ENCODE measurements at places on chromosomes 7 and 10.

DNA sequence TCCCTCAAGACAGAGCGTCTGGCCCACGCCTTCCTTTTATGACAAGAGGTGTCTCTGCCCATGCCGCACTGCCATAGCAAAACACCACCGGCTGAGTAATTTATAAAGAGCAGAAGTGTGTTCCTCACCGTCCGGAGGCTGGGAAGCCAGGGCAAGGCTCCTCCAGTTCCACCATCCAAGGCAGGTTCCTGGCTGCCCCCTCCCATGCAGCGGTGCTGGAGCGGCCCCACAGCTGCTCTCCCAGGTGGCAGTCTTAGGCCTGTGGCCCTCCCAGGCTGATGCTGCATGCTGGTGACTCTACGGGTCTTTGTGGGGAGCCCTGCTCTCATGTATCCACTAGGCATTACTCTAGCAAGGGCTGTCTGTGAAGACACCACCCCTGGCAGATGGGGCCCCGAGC, 113.1 kb downstream of the TCERG1L start:
- ATAC-seq, result no peak

- ATAC-seq, result no peak
Measured at GRCh38 chr7:35253460-35253709, 515 bp downstream of the TBX20 start.

DNA sequence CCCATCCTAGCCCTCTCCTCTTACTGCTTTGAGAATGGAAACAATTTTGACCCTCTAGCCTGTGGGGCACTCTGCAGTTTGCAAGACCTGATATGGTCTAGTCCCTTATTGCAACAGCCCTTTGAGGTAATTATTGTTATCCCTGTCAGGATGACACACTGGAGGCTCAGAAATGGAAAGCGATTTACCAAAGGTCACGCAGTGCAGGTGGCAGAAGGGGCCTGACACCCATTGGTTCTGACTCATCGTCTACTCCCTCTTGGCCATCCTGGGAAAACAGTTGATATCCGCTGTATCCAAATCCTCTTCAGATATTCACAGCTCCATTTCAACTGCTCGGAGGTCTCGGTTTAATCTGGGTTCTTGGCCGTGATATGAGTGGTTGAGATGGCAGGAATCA, 44.7 kb upstream of the AQP1 start:
- ATAC-seq, result no peak

GRCh38 chr10:72353965-72354355, 759 bp downstream of the DNAJB12 start:
- peak; percentile 13 for ATAC-seq

DNA sequence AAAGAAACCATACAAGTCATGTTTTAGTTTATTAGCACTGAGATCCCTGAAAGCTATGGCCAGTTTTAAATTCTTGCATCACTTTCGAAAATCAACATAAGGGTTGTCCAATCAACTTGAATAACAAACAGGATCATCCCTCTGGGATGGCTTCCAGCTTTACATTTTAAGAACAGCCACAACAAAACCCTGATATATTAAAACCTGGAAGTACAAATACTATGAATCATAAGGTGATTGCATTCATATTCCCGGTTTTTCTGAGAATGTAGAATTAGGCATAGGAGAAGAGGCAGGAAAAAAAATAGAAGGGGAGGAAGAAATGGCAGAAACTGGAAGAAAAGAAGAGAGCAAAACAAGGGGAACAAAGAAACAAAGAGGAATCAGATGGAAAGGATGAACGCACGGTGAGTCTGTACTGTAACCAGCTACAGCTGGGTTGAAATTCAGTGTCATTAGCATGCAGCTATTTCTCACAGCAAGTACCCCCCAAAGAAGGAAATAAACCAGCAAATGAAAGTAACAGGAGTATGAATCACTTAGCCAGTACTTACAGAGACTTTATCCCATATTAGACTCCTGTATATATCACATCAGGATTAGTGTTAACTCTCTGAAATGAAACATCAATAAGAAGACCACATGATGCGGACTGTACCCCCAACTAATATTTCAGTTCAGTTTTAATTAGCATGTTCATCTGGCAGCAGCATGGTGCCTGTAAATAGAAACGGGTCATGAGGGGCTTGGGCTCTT, 301.3 kb downstream of the RNLS start:
- ATAC-seq, result no peak

- no peak for ATAC-seq
Measured at GRCh38 chr10:64365663-64366062, 844.5 kb downstream of the REEP3 start.

DNA sequence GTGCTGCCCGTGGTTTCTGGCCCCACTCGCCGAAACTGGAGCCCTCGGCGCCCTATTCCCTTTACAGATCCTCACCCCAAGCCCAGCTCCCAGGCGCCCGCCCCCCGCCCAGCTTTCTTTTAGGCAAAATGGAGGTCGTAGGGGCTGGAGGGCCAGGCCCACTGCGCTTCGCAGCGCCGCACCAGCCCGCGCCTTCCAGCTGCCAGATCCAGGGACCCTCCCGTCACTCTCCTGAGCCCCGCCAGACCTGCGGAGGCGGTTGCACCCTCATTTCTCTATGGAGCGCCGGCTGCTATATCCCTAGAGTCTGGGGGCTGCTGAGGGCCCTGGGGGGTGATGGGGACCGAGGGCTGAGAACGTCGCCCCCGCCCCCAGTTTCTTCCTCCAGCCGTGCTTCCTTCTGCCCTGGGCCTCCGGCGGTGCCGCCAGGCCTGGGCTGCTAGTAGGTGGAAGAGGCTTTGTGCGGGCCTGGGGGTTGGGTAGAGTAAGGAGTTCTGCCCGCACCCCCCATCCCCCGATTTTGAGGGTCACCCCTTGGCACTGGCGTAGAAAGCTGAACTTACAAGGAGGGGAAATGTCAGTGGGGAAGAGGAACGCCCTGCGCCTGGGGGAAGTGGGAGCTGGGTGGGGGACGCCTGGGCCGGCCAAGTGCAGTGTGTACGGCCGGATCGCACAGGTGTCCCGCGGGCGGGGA, 1.0 kb downstream of the GNB2 start:
- no peak for ATAC-seq

- ATAC-seq, result no peak
Measured at GRCh38 chr10:2619472-2619871, 447.9 kb upstream of the PFKP start.

DNA sequence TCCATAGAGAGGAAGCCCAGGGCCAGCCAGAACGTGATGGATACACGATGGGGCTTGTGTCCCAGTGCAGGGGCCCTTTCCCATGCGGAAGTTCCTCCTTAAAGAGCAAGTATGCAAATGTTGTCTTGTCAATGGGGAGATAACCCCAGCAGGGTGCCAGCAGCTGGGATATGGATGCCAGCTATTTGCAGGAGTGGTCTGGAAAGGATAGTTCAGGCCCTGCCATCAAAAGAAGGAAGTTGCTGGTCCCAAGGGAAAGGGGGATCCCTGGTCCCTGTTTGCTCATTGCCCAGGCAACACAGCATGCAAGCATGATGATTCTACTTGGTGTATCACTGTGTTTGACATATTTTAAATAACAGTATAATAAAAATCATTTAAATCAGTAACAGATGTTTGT, 73.1 kb upstream of the HECW1 start:
- ATAC-seq, result no peak

DNA sequence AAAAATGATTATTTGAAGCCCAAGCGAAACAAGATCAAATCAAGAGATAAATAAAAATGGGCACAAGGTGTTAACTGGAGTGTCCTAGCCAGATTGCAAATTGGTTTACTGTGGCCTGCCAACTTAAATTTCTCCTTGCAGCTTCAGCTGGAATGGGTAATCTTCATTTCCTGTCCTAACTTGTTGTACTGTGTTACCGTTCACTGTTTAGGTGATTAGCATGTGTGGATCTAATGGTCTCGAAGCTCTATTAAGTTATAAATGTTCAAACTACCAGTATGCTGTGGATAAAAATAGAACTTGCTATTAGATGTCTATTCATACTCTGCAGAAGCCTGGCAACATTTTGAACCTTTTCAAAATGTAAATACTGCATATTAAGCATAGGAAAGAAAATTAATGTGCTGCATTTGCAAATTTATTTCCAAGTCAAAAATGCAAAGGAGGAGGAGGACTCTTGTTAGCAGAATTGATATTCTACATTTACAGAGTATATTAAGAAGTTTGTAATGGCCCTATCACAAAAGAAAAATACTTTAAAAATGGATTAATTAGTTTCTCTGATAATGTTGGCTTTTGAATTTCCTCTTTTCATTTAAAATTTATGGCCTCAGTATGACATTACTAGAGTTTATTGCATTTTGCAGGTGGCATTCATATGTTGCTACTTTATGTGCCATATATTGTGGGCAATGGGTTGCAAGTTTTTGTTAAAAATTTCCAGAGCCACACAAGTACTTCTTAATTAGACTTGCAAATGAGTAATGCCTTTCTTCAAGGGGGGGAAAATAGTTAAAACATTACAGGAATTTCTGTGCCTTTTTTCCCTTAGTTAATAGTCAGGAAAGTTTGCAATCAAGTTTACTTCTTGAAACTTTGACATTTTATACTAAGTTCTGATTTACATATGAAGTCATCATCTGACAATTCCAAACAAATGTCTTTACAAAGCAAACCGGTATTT, 92.1 kb downstream of the CABCOCO1 start:
- ATAC-seq, result no peak

Measured in gastroesophageal sphincter (tissue), 4 donors.